Endothelial cell of umbilical vein (primary cell): ENCODE measurements at places on chromosomes 7 and 10.

DNA sequence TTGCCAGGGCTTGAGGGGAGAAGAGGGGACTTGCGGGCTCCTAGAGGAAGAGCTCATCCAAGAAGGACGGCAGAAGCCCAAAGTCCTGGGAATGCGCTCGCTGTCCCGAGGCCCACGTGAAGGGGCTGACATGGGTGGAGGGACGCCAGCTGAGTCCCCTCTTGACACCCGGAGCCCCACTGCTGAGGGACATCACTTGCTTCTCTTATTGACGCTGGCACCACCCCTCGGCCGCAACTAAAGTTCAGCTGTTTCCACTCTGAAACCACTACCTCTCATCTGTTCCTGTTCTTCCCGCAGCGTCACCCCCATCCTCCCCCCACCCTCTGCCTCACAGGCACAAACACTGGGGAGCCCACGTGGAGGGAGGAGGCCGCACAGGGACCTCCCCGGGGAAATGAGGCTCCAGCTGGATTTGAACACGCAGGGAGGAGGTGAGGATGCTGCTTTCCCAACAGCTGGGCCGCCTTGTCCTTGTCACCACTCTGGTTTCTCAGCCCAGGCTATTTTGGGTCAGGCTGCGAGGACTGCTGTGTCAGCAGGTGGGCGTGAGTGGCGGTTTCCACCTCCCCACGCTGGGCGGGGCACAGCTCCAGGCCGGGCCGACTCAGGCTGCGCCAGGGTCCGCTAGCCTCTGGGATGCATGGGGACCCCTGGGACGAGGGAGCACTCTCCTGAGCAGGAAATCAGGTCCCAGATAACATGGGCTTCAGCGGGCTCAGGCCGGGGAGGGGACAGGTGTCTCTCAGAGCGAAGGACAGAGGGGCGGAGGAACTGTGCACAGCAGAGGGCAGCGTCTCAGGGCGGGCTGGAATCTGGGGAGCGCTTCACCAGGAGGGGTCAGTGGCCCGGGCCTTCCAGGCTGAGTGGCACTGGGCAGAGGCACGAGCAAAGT is 156.3 kb downstream of the ZNF248 start:
- no peak for DNase-seq

- DNase-seq, result peak; percentile 12
Observed at GRCh38 chr7:38756521-38756920, 125.3 kb upstream of the AMPH start.

- no peak for DNase-seq
Observed at GRCh38 chr7:137634356-137634755, 212.4 kb downstream of the DGKI start.

DNA sequence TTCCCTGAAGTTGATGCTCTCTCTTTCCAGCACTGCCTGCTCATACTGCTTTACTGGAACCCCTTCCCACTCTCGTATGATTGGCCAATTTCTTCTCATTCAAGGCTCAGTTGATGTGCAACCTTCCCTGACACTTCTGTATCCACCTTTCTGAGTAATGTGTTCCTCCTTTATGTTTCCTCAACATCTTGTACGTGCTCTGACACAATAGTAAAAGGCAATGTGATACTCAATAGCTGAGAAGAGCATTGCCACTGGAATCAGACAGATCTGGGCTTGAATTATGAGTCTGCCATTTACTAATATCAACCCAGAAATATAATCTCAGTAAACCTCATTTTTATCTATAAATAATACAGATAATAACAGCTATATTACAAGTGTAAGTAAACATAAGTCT is 34.7 kb downstream of the ARL4A start:
- no peak for DNase-seq

DNA sequence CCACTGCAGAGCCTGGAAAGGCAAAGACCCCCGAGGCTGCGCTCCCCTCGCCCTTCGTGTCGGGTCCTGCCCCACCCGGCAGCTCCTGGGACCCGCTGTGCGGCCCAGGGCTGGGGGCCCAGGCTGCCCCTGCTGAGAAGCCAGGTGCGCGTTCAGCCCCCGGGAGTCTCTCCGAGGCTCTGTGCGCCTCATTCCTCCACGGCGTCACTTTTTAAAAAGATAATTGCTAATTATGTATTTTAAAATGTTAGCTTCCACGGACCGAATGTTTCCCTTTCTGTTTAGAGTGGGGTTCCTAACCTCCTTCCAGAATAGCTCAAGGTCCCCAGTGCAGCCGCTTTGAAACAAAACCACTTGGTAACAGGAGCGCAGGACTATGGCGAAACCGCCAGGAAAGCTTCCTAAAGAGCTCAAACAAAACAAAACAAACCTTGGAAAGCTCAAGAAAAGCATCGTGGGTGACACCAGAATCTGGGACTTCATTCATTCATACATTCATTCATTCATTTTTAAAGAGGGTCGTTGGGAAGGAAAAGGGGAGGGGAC is 45.6 kb downstream of the PDIA4 start:
- peak; percentile 39 for DNase-seq

DNA sequence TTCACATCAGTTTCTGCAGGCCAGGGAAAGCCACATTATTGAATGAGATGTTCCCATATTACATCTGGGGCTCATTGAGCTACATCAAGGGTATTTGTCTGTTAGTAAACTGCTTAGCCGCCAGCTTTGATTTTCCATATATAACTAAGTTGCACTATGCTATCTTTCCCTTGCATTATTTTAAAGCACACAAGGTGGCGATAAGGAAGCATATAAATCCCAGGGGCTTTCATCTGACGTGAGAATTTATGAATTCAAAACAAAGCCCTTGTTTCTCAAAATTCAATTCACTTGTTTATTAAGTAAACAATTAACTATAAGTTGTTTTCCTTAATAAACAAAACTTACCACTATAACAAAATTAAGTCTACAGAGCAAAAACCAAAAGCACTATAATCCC is 334.1 kb upstream of the TPK1 start:
- no peak for DNase-seq

DNA sequence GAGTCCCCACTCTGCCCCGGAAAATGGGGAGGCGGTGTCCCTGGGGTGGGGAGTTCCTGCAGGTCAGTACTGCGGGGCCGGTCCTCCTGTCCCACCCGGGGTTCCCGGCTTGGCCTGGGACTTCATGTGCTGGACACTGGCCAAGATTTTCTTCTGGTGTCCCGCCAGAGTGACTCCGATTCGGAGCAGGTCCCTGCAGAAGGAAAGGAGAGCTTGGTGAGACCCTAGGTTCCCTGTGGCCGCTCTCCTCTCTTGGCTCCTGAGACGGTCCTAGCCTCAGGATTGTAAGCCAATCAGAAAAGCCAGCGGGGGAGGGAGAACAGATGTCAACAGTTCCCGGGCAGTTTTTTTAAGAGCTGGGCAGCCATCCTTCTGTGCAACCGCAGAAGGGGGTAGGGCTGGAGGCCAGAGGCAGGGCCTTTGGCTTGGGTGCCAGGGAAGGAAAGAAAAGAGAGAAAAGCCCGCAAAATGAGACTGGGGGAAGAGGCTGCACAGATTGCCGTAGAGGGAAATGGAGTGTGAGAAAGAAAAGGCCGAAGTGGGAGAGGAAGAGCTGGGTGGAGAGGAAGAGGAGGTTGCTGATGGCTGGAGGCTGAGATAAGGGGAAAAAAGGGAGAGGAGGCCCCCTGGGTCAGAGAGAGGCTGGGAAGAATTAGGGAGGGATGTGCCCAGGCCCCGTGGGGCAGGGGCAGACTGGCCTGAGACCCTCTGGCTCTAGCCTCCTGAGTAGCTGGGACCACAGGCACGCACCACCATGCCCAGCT is 23.7 kb downstream of the EPHB4 start:
- DNase-seq, result peak; percentile 65

DNA sequence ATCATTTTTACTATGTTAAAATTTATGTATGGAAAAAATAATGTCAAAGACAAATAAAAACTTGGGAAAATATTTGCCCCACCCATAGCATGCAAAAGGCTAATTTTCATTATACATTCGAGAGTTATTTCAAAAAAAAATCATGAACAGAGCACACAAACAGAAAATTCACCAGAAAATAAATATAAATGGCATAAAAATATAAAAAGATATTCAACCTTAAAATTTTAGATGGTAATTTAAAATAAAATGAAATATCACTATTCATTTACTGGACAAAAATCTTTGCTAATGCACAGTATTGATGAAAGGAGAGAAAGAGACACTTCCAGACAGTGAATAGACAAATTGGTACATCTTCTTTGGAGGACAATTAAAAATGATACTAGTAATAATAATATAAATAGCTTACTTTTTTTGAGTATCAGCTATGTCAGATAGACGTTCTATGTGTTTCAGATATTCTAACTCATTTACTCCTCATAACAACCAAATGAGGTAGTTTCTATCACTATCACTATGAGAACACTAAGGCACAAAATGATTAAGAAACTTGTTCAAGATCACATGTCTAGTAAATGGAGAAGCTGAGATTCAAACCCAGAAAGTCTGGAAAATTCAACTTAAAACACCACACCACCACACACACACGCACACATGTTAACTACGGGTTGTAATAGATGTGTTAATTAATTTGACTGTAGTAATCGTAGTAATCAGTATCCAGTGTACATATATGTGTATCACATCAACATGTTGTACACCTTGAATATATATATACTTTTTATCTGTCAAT is 63.0 kb downstream of the CCDC71L start:
- DNase-seq, result peak; percentile 24

- DNase-seq, result peak; percentile 43
Observed at GRCh38 chr7:22150221-22150620, 204.5 kb upstream of the CDCA7L start.

GRCh38 chr7:115572111-115572510 is 458.5 kb downstream of the TFEC start:
- DNase-seq, result no peak

- DNase-seq, result no peak
Observed at GRCh38 chr10:30775779-30776591, 146.4 kb upstream of the LYZL2 start.

GRCh38 chr10:122504610-122504950 is 43.2 kb downstream of the HTRA1 start:
- DNase-seq, result peak; percentile 94
